ENCODE measurements at places on chromosomes 12 and 14. TPM values are rescaled to one million over a fixed set of nuclear protein-coding genes. Genes with fewer than 3 reads are reported as not detected.

GRCh38 chr14:49852301-49853157 lies at the start of gene NEMF:
NEMF (minus strand) TSS chr14:49852788; CDS start chr14:49852753, 35 bp downstream.
- peak; percentile 77 for DNase-seq

- no peak for DNase-seq
Observed at GRCh38 chr14:73795466-73795865, 56.2 kb upstream of the PTGR2 start.

Gene PAPLN
- total RNA-seq, result not detected

GRCh38 chr14:92565718-92566115 lies 52.1 kb downstream of the RIN3 start:
- DNase-seq, result no peak

Gene DRAM1
- total RNA-seq, result 16.9 TPM

DNA sequence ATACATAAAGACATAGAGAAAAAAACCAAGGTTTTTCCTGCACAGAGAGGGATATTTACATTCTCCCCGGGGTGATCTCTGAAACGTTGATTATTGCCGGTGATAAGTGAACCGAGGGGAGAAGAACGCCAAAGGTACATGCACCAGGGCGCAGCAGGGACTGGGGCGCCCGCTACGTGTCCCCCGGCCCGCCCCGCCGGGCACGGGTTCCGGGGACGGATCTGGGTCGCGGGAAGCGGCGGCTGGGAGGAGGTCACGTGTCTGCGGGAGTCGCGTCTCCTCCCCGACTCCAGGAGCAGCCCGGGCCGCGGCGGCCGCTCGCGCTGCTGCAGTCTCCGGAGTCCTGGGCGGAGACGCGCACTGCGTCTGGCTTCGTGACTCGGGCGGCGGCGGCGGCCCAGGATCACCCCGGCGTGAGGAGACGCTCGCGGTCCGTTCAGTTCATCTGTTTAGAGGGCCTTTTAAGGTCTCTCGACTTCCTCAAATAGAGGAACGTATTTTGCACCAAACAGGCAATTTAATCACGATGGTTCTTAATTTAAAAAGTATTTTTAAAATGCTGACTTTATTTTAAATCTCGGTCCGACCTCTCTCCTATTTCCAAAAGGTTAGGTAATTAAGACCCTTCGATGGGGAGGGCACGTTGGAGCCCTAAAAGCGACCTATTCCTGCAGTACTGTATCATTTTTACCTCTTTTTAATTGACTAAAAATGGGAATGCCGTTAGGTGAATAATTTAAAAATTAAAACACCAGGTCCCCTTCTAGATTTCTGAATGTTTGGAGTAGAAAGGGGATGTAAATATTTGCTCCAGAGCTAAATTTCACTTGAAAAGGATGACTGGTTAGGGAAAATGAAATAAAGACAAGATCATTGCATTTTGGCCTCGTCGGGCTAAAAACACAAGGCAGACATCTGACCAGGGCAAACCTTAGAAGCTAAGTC lies 1.8 kb upstream of the BHLHE41 start:
- DNase-seq, result peak; percentile 78

DNA sequence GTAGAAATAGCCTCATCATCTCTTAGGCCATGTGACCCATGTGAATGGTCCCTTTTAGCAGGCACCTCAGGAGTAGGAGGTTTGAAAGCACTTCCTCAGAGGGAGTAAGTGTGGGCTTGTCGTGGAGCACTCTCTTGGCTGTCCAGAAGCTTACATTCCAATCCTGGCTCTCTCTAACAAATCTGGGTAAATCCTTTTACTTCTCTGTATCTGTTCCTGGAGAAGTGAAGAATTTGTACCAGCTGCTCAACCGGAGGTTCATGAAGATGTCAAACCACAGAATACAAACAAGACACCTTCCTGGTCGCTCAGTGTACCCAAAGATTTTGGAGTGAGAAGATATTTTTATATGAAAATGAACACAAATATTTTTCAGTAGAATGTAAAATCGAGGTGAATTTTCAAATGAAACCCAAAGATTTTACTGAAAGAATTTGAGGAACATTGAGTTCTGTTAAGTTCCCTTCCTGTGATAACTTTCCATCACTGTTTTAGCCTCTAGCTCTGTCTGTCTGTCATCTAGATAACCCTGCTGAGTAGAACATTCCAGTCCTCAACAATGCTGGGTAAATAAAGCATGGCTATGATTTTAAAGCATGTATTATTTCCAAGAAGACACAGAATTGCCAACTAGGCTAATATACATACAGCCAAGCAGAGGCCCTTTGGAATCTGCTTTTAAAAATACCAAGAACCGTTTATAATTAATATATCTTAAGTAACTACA lies 263.9 kb upstream of the RGS6 start:
- DNase-seq, result peak; percentile 12

DNA sequence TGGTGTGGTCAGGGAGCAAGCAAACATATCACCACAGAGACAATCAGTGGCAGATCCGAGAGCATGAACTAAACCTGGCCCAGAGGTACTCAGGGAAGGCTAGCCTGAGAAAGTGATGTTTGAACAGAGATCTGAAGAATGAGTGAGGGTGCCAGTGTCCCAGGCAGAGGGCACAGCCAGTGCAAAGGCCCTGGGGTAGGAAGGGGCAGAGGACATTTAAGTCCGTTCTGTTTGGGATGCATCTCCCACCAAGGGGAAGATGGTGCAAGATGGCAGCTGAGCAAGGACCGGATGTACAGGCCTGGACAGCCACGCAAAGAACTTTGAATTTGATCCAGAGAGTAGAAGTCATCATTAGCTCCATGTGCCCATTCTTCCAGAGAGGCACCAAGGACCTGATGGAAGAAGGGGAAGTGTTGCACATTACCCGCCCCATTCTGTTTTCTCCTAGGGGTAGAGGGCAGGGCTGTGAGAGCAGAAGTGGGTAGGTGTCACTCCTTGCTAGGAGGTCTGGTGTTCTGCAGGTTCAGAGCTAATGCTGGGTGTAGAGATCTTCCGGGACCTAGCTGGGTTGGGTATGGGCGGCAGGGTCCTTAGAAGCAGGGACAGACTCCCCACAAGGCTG lies 3.9 kb downstream of the DTX1 start:
- no peak for DNase-seq

GRCh38 chr12:9667403-9668160 lies 1.9 kb upstream of the CLEC2D start:
- DNase-seq, result no peak

DNA sequence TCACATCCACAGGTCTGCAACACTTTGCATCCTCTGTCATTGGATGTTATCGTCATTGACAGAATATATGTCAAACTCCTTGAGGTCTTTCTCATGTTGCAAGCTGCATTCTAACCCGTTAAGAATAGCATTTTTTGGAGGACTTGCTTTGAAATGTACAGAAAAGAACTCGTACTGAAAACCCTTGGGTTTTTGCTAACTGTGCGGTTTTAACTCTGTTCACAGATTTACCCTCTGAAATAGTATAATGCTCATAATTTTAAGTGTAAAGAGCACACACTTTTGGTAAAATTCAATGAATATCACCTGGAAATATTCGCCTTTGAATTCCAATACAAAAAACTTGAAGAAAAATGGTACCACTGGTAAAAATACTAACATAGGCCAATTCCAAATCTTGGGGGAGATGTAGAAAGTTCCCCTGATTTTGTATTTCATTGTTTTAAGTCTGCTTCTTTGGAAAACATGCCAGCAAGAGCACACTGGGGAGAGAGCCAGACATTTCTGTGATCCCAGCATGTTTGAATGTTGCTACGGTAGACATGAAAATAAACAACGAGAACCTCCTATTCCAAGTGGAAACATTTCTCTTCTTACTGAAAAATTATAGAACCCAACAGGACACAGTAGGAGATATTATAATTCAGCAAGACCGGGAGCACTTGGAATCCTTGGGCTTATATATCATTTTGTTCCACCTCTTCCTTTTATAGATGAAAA lies 446.0 kb downstream of the AEBP2 start:
- no peak for DNase-seq

Gene IL31
- total RNA-seq, result not detected

DNA sequence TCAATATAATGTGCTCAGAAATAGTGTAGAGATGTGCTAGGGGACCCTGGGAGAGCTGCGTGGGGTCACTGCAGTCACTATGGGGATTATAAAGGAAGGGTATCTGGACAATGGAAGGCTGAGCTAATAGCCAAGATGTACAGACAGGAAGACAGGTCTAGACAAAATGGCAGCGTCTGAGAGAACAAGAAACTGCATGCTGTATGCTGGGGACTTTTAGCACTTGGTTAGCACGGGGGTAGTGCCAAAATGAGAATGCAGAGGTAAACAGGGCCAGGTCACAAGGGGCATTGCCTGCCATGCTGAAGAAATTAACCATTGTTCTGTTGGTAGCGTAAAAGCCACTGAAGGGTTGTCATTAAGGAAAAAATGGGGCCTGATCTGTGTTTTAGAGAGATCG lies 308.2 kb downstream of the EMP1 start:
- DNase-seq, result no peak

- no peak for DNase-seq
Observed at GRCh38 chr12:123958876-123959275, 13.8 kb downstream of the CCDC92 start.
